ENCODE measurements at places on chromosomes 7 and 10.

- no peak for DNase-seq
Measured at GRCh38 chr10:114655671-114656070, 2.4 kb downstream of the ABLIM1 start.

GRCh38 chr7:30027065-30027456, 559 bp upstream of the FKBP14 start:
- peak; percentile 70 for DNase-seq

DNA sequence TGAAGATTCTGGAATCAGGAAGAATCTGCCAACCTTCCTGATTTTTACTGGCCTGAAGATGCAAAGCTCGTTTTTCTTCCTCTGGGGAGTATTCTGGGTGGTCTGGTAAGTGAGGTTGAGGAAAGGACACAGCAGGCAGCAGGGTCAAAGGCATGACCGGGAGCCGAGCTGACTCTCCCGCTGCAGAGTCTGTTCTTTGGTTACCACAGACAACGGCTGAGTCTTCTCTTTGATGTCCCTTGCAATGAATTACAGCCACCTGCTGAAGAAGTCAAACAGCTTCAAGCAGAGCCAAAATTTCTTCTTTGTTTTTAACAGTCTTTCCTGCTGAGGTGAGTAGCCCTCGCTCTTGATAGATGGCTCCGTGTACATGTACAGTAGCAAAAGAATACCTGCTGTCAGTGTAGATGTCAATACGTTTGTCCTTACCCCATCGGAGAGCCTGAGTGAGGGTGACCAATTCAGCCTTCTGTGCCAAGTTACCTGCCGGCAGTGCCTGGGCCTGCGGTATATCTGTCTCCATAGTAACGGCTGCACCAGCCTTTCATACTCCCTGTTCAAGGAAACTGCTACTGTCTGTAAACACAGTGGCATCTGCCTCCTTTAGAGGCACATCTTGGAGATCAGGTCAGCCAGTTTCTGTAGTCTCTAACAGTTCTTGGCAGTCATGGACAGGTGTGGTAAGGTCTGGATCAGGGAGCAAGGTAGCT, 76.4 kb downstream of the PRR15 start:
- no peak for DNase-seq

DNA sequence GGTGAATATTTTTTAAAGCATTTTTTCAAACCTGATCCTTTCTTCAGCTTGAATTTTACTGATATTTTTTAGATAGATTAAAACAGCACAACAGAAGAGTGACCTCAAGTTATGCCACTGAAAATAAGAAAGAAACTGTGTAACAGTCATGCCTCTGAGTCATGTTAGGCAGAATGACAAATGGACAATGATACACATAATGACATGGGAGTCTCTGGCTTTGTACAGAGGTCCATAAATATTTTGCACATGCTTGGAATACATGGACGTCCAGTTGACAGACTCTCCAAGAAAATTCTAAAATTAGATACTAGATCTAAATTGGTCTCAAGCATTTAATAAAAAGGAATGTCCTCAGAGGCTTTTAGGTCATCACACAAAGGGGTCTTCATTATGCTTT, 21.9 kb upstream of the SEMA3A start:
- DNase-seq: peak; percentile 54

DNA sequence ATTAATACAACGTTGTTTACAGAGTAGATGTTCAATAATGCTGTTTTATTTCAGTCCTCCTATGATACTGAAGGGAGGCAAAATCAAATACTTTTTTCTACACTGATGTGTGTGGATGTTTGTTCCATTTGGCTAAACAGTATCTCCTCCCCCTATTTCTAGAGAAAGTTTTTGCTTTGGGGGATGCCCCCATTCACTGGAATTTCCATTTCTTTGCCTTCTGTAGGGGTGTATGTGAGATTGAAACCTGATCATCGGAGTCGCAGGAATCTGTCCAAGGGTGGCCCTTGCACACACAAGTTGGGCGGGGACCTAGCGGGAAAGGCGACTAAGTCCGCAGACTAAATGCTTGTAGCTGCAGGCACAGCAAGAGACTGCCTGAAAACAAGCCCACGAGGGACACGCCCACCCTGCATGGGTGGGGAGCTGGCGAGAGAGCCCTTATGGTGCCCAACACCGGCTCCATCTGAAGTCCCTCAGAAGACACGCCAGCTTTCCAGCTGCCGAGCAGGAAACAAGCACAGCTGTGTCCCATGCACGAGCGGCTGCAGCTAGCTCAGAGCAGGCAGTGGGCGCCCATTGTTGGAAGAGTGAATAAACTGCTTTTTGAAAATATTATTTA, 58.0 kb downstream of the ESYT2 start:
- no peak for DNase-seq

DNA sequence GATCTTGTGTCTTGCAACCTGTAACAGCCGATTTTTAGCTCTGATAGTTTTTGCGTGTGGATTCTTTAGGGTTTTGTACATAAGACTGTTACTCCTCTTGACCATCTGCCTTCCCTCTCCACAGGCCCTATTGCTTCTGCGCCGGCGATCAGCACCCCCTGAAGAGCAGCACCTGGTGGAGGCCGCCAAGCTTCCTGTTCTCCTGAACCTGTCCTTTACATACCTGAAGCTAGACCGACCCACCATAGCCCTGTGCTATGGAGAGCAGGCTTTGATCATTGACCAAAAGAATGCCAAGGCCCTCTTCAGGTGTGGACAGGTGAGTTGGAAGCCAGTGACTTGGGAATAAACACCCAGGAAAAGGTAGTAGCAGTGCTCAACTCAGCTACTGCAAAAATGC, 12.6 kb downstream of the FKBP6 start:
- DNase-seq: no peak

- peak; percentile 93 for DNase-seq
Measured at GRCh38 chr10:74292871-74293427, 141.9 kb downstream of the ADK start.

- no peak for DNase-seq
Measured at GRCh38 chr7:106064316-106064715, 47.8 kb downstream of the SYPL1 start.

DNA sequence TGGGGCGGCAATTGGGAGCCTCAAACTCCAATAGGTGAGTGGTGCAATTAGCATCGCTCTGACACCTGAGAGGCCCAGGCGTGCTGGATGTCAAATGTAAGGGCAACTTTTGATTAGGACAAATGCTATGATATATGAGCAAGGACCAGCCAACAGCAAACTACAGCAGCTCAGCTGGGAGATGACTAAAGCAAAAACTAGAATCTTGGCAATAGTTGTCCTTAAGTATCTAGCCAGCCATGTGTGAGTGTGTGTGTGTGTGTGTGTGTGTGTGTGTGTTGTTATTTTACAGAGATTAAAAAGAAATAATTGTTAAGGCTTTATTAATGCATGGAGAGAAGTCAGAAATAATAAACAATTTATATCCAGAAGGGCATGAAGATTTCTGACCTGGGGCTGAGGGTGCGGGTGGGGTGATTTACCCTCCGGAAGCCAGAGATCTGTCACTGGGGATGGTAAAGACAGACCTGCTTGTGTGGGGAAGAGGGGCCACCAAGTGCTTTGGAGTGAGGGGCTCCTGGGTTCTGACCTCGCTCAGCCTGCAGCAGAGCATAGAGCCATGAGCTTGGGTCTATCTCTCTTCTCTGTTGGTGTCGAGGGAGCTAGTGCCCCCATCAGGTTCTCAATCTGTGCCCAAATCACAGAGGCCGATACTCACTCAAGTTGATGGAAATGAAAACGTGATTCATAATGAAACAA, 77.3 kb downstream of the EMX2 start:
- no peak for DNase-seq

DNA sequence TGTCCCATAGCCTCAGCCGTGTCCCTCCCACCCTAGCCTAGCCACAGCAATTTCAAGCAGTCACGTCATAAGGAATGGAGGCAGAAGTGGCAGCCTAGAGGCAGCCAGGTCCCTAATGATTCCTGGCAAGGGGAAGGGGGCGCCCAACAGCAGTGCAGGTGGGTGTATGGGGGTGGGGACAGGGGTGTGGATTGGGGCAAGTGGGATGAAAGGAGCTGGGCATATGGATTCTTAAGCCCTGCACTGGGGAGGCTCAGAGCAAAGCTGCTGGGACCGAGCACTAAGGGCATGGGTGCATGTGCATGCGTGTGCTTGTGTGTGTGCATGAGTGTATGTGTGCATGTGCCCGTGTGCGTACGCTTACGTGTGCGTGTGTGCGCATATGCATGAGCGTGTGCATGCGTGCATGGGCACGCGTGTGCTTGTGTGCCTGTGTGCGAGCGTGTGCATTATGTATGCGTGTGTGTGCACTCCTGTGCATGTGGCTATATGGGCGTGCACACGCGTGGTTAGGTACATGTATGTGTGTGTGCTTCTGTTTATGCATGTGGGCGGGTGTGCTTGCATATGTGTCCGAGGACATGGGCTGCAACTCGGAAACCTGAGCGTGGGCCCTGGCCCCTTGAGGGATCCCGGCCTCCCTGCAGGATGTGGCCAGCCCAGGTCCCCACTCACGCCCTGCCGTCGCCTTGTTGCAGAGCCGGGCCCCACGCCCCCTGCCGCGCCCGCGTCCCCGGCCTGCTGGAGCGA, 34.1 kb downstream of the SH2B2 start:
- no peak for DNase-seq

DNA sequence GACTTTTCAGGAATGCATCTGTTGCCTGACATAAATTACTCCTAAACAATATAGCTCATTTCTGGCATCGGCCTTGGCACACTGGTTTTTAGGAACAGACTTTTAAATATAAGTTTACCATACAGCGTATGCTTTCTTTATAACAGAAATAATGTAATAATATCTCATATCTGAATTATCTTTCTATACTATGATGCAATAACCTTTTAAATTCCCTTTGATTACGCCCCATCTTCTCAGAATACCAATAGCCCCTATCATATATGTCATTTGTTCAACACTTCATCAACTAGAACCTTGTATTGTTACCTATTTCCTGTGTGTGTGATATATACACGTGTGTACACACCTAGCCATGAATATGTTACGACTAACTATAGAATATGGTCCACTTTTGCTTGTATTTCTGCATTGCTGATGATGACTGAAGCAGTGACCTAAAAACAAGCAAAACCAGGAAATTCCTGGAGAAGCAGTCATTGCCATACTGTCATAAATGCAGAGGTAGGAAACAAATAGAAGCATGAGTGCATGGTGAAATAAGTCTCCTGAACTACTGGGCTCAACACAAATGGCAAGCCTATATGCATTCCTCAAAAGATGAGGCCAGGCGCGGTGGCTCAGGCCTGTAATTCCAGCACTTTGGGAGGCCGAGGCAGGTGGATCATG, 618.4 kb upstream of the NRP1 start:
- DNase-seq: peak; percentile 65

GRCh38 chr10:10326116-10326515, 691.6 kb upstream of the CELF2 start:
- DNase-seq: peak; percentile 32

DNA sequence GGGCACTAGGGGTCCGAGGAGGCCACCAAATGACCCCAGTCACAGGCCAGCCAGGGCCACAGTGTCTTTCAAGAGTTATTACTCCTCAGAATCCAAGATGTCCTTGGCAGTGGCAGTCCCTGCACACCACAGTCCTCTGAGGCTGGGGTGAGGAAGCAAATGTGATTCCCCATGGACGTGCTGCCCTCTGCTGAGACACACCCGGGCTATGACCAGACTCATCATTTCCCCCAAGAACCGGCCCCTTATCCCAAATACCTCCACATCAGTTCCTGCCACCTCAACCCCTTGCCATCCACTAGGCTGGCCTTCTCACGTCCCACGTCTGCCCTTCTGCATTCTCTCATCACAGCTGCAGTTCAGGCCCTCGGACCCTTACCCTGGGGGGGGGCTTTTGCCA, 5.0 kb downstream of the PRKAG2 start:
- no peak for DNase-seq

GRCh38 chr7:94183289-94183749, 179.2 kb upstream of the BET1 start:
- peak; percentile 100 for DNase-seq

DNA sequence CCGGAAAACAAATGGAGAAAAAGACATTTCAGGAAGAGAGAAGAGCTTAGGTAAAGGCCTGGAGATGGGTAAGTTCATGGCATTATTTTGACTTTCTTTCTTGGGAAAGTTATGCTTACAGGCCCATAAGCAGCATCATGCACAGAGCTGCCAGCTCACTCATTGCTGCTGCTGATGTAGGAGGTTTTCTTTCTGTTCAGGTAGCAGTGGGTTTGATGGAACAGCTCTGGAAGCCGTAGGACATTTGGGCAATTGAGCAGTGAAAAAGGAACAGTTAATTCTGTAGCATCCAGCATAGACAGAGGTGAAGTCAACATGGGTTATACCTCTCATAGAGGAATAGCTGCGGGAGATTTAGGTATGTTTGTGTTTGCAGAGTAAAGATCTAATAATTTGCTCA, 3.3 kb downstream of the CHN2 start:
- no peak for DNase-seq

- peak; percentile 91 for DNase-seq
Measured at GRCh38 chr10:9957351-9957750, 1060.3 kb upstream of the CELF2 start.

DNA sequence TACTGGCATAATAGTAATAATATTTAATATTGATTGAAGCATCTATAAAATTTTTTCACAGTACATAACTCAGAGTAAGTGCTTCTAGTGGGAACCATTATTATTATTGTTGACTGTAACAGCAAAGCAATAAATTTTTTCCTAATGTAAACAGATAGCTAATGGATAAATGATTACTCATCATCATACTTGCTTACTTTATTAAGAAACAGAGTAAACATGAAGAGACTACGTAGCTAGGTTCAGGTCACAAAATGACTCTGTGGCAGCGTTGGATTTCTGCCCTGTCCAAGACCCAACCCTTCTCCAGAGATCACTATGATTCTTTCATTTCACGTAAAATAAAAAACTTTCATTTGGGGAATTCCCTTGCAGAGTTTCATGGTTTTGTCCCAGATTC, 8.3 kb upstream of the ABCB5 start:
- DNase-seq: no peak

GRCh38 chr7:50273870-50274269, 30.6 kb upstream of the IKZF1 start:
- DNase-seq: no peak

GRCh38 chr7:2015251-2015871, 217.4 kb downstream of the MAD1L1 start:
- DNase-seq: no peak

DNA sequence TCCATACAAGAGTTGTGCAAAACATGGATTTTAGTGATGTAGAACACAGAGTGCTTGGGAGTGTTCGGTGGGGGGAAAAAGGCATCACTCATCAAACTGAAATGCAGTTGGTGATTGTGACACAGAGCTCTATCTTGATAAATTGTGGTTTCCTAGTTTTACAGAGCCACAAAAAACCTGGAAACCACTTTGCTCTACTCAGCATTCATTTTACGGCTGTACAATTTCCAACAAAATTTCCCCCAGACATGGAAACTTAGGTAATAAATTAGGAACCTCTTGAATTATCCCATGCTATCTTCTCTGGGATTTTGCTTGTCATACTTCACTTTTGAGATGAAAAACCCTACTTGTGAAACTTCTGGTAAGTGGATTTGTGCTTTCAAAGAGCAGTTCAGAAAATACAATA, 614.9 kb upstream of the FZD8 start:
- peak; percentile 60 for DNase-seq

- no peak for DNase-seq
Measured at GRCh38 chr7:50315739-50316671, 11.5 kb downstream of the IKZF1 start.
